Gastroesophageal sphincter (tissue), 4 donors: ENCODE measurements at places on chromosomes 4 and X.

- ATAC-seq, result peak; percentile 76
These were observed 68.2 kb upstream of the GK2 start for GRCh38 chr4:79476196-79476595.

- ATAC-seq, result no peak
These were observed 16.2 kb downstream of the CTAG1B start for GRCh38 chrX:154602766-154603437.

DNA sequence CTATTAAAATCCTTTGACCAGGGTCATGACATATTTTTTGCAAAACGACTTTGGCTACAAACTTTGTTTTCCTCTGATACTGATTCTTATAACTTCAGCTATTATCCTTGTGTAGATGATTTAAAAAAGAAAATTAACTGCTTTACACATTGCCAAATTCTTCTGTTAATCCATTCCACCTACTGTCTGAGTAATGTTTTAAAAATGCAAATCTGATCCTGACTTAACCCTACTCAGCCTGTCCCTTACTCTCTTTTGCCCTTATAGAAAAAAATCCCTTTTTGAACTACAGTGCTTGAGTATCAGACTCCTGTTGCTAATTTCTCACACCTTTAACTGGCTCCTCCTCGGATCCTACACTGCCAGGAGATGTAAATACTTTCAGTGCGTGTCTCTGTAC lies 723.1 kb downstream of the ADGRL3 start:
- ATAC-seq, result no peak

- ATAC-seq, result no peak
These were observed 40.8 kb downstream of the PSAPL1 start for GRCh38 chr4:7393601-7394575.

DNA sequence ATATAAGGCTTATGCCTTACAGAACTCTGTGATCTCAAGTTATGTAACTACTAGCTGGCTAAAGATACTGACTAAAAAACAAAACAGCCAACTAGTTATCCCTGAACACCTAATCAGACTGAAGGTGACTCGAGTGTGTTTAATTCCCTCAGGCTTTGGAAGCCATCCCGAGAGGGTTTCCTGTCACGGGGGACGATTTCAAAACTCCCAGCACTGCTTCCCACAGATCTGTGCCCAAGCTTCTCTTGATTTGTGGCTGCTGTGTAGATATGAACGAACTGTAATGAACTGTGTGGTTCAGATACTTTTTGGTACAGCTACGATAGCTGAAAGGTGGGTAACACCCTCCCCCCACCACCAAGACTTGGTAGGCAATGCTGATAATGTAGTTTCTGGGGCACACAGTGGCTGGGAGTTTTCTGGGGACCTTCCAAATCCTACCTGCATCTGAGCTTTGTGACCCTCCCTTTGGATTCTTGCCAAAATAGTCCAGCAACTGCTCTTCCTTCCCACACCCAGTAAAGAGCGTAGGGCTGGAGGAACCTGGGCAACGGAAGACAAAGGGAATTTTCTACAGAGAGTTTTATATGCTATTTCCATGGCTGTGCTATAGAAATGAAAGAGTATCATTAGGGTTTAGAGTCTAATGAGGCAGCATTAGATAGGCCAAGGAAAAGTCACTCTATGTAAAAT lies 148.8 kb downstream of the MGST2 start:
- peak; percentile 32 for ATAC-seq

DNA sequence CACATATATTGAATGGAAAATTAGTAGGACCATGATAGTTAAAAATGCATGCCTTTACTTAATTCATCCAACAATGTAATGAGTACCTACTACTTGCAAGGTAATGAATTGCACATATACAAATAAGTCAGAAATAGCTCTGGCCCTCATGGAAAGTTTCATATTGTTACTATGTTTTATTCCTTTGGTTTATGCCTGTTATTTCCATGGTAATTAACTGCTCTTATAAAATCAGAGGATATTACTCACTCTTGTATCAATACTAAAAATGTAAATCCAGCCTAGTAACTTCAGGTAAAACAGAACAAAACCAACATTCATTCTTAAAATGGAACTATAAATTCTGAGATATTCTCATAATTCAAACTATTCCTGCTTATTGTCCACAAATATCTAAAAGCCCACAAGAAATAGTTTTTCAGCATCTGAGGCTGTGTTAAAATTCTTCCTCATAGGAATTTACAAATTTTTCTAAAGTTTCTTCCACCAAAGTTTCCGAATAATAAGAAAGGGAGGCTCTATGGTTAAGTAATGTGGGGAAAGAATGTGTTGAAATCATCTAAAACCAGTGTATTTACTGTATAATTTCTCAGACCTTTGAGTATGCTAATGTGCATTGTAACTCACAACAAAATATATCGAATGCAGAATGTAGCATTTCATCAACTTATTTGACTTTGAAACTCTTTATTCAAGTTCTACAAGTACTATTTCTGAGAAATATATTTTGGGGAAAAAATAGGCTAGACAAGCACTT lies 444.2 kb downstream of the PDGFC start:
- no peak for ATAC-seq

DNA sequence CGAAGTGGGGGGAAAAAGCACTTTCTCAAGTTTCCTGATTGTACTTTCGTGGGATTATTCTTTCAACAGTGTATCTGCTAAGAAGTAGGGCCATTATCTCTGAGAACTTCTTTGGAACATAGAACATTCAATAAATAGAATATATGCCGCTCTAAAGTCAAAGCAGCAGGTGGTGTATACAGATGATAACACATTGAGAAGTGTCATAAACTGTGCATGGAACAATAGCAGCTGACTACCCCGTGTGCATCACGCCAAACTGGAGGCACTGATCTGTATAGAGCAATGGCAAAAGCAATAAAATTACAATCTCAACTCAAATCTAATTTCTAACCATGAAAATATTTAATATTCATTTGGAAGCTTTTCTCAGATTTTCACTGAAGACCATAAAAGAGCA lies 175.3 kb downstream of the DCTD start:
- ATAC-seq, result no peak

GRCh38 chrX:124393238-124393637 lies 46.9 kb downstream of the SH2D1A start:
- no peak for ATAC-seq

DNA sequence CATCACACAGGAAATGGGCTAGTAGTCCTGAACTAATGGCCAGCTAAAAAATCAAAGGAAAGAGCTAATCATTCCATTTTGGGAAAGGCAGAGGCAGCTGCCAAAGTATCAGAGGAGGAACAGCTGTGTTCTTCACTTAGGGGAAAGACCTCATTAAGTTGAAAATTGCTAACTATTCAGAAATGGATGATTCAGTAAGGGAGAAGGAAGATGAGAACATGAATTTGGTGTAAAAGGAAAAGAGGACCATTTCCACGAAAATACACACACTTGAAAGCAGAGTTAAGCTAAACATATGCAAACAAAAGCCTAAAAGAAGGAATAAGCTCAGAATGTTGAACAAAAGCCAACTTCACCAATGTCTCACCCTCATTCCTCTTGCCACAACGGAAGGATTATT lies 90.4 kb downstream of the PCDH19 start:
- no peak for ATAC-seq

DNA sequence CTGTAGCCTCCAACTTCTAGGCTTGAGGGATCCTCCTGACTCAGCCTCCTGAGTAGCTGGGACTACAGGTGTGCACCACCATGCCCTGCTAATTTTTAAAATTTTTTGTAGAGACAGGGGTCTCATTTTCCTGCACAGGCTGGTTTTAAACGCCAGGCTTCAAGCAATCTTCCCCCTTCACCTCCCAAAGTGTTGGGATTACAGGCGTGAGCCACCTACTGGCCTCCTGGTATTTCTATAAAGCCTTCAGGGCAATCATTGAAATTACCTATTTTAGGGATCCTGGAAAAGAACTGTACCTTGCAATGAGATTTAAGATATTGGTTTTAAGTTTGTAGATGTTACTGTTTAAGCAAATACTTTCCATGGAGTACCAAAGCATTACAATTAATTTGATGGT lies 13.5 kb upstream of the PLS3 start:
- ATAC-seq, result no peak

DNA sequence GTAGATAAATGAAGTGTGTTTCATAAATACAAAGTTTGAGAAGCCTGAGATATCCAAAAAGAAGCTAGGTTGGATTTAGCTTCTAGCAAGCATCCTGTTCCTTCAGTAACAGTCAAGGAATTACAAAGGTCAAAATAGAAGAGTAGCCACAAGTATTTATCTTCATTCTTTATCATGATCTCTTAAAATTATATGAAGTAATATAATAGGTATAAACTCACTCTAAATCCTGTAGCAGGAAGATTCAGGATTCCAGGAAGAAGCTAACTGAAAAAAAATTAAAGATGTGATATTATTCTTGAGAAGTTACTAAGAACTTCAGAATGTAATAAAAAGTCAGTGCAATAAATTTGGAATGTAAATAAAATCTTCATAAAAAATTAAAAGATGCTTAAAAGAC lies 31.1 kb upstream of the RXFP1 start:
- no peak for ATAC-seq

GRCh38 chr4:121272526-121272925 lies 108.3 kb downstream of the QRFPR start:
- no peak for ATAC-seq

GRCh38 chrX:122626871-122627270 lies 557.2 kb upstream of the GRIA3 start:
- ATAC-seq, result no peak

DNA sequence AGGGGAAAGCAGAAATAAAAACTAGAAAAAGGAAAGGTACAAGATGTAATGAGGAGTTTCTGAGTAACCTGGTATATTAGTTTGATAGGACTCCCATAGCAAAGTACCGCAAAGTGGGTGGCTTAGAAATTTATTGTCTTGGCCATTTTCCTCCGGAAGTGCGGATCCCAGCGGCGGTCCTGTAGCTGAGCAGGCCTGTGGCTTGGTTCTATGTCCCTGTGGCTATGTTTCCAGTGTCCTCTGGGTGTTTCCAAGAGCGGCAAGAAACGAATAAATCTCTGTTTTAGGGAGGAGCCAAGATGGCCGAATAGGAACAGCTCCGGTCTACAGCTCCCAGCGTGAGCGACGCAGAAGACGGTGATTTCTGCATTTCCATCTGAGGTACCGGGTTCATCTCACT lies 44.0 kb upstream of the LDB2 start:
- ATAC-seq, result no peak

DNA sequence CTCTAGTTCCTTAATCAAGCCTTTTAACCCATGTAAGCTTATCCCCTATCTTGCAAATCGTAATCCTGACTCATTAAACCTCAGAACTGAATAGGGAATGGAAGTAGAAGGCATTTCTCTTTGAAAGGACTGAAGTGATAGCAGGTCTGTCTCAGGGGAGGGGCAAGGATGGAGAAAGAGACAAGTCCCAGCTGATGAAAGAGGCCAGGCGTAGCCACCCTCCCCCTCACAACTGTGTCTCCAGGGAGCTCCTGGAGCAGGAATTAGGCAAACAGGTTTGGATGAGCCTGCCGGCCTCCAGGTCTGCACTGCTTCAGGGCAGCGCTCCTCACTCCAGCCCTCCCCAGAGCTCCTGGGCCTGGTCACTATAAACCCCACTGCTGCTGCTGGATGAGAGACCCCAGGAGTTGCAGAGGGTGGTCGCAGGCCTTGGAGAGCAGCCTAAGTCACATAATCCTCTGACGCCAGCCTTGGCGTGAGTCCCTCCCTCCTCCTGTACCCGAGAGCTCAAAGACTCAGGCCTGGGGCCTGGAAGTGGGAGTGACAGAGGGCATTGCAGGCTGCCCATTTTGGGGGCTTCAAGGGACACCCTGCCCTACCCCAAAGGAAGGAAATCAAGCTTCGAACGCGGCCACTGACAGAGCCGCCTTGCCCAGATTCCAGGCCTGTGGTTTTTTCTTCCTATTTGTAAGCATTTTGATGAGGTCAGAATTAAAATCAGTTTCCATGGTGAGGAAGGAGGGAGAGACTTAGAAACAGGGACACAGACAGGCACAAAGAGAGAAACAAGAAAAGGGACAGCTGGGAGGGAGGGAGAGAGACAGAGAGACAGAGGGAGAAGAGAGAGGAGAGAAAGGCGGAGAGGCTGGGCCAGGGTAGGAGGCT lies 21.2 kb upstream of the MSX1 start:
- ATAC-seq, result no peak

DNA sequence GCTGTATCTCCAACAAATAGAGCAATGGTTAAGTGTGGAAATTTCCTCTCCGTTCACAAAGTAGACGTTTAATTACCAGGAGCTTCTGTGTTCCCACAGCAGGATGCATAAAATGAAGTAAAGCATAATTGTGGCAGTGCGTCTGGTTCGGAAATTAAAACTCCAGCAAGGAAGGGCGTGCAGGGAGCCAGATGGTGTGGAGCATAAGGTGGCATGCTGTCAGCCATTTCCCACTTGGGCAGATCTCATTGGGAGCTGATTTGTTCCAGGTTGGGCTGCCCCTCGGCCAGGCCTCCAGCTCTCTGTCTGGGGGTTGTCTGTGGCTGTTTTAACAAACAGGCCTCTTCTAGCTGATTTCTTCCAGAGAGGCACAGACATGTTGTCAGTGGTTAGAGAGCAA lies 182.1 kb upstream of the CLNK start:
- ATAC-seq, result no peak

DNA sequence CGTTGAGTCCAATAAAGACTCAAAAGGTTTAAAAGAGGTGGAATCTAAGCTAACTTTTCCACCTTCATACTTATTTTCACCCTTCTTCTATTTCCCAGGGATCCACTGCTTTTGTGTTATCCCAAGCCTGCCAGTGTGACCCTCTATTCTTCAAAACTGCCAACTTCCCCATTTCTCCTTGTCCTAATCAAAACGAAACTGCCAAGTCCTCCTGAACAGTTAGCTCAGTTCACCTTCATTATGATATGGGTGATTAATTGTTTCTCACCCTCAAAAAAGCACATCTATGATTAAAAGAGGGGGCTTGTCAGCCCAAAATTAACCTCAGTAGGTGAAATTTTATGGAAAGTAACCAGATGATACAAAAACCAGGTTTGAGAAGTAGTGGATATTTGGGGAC lies 108.4 kb downstream of the GUCY2F start:
- no peak for ATAC-seq

DNA sequence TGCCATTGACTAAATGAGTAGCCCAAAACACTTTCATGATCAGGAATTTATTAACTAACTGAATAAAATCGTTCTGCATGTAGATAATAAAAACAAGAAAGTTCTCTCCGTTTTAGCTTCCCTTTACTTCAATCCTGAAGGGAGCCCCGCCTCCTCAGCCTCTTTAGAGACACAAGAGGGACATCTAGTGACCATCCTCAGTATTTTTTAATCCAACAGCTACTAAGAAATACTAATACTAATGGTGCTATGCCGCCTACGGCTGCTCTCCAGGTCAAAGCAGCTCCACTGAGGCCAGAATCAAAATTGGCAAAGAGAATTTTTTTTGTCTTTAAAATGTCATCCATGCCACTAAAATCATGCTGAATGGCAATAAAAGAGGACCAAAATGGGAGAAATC lies 3.2 kb upstream of the PCDH19 start:
- peak; percentile 52 for ATAC-seq

GRCh38 chr4:103719105-103719829 lies 518 bp downstream of the TACR3 start:
- no peak for ATAC-seq

DNA sequence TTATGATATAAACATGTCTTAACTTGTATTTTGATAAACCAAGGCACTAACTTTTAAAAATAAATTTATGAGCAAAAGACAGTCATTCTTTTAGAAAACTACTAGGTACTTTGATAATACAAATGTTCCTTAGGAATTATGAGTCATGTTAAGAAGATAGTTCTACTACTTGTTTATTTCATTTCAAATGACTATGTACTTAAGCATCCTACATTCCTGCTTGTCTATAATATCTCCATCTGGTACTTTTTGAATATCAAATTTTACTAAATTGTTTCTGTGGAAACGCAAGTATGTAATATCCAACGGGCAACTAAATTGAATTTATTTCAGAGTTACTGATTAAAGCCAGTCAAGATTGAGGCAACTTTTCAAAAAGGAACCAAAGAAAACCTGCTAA lies 61.8 kb downstream of the CAMK2D start:
- ATAC-seq, result no peak
